ENCODE measurements at places on chromosomes 12 and 14.

DNA sequence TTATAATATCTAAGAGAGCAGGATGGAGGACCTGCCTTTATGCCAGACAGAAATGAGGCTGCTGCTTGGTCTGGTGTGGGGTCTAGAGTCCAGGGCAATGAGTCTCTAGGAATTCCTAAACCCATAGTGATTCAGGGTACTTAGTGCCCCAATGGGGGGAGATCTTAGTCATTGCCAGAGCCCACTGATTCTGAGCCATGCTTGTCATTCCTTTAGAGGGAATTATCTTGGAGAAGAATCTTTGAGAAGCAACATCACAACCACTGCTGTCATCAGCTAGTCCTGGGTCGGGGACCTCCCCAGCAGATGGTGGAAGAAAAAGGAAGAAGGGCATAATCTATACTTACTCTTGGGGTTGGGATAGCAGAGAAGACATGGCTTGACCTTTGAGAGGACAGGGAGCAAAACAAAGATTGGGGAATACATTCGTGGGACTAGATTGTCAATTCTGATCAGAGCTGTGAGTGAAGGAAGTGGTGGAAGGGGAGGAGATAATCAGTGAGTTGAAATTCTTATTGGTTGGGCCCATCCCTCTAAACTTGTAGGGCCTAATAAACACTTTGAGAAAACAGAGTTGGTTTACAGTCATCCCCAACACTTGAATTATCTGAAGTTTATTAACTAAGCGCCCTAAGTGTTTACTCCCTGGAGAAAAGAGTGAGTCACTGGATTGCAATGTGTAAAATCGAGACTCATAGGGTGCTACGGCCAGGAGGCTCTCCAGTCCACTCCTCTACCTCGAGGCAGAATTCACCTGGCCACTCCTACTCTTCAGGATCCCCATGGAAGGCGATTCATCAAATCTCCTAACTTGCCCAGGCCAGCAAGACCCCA, 3.0 kb upstream of the KRT3 start:
- no peak for DNase-seq

- peak; percentile 58 for DNase-seq
These were observed 55.3 kb downstream of the RIN3 start for GRCh38 chr14:92568621-92569479.

DNA sequence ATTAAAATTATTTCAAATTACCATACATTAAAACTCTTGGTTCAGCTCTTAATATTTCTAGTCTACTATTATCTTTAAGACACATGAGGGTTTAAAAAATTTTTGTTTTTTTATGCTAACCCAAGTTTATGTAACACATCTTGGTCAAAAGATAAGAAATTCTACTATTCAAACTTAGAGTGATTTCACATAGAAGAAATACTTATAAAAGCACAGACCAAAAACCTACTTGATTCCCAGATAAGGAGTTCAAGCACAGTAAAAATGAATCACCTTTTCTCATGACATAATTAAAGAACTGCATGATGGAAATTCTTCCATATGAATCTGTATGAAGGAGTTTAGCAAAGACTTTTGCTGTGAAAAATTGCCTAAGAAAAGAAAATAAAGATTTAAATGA, 13.9 kb downstream of the PPP2R3C start:
- DNase-seq = no peak

GRCh38 chr12:113734503-113734902, 231.6 kb downstream of the RBM19 start:
- DNase-seq = no peak

All from CD4-positive, alpha-beta T cell treated with Interleukin-12 subunit alpha and Interleukin-12 subunit beta, for 1 hour (primary cell).